NCI-H748 treated with DMSO at 0.1 percent for 48 hours (cell line): ENCODE measurements at places on chromosomes 12 and 14.

- DNase-seq, result no peak
Observed at GRCh38 chr14:105475269-105476096, 862 bp downstream of the CRIP2 start.

DNA sequence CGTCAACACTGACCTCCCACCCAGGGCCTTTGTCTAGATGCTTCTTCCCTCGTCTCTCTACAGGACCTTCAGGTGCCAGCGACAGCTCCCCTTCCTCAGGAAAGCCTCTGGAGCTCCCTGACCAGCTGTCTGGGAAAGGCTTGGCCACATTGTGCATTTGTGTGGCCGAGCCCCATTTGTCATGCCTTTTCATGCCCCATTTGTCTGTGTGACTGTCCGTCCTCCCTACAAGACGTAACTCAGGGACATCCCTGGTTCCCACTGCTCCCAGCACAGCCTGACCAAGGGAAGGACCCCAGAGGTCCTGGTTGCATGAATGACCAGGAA, 23.8 kb downstream of the ZFYVE21 start:
- no peak for DNase-seq

DNA sequence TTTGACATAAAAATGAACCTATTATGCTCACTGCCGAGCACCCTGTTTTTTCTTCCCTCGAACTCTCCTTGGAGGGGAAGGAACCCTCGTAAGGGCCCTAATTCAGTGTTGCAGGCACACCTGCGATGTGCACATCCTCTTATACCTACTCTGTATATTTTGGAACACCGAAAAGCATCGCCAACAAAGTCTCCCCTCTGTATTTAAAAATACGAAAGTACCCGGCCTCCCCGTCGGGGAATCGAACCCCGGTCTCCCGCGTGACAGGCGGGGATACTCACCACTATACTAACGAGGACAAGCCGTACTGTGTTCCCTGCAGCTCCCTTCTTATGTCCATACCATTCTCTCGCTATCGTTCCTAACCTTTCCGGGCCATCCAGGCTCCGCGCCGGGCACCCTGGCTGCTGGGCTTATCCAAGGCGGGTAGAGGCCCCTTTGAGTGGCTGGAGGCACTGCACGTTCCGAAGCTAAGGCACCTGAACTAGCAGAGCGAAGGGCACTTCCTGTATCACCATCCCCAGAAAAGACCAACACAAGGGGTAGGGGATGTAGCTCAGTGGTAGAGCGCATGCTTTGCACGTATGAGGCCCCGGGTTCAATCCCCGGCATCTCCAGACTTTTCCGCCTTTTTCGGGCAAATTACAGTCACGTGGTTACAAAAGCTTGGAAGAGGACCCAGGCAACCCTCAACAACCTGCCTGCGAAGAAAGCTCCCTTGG, 25.1 kb upstream of the UBC start:
- no peak for DNase-seq

DNA sequence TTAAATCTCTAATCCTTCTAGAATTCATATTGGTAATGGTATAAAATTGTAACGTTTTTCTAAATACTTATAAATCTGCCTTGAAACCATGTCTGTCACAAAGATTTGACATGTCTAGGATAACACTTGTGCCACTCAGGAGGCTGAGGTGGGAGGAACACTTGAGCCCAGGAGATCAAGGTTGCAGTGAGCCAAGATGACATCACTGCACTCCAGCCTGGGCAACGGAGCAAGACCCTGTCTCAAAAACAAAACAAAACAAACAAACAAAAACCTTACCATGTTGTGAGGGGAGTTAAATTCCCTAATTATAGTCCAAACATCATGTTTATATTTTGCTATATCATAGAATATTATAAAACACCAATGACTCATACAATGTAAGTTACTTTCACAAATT, 317.5 kb upstream of the SOX5 start:
- DNase-seq, result no peak

DNA sequence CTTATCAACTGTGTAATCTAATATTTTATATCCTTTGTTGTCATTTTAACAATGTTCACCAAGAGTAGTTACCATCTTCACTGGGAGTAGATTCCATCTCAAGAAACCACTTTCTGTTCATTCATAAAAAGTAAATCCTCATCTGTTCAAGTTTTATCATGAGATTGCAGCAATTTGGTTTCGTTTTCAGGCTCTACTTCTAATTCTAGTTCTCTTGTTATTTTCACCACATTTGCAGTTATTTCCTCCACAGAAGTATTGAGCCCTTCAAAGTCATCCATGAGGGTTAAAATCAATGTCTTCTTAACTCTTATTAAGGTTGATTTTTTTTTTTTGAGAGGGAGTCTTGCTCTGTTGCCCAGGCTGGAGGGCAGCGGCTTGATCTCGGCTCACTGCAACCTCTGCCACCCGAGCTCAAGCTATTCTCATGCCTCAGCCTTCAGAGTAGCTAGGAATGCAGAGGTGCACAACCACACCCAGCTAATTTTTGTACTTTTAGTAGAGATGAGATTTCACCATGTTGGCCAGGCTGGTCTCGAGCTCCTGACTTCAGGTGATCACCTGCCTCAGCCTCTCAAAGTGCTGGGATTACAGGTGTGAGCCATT, 276.6 kb downstream of the ACSS3 start:
- DNase-seq, result no peak

- DNase-seq, result no peak
Observed at GRCh38 chr14:78823035-78823434, 652.9 kb downstream of the NRXN3 start.

- no peak for DNase-seq
Observed at GRCh38 chr12:22083167-22083566, 37.1 kb downstream of the CMAS start.

DNA sequence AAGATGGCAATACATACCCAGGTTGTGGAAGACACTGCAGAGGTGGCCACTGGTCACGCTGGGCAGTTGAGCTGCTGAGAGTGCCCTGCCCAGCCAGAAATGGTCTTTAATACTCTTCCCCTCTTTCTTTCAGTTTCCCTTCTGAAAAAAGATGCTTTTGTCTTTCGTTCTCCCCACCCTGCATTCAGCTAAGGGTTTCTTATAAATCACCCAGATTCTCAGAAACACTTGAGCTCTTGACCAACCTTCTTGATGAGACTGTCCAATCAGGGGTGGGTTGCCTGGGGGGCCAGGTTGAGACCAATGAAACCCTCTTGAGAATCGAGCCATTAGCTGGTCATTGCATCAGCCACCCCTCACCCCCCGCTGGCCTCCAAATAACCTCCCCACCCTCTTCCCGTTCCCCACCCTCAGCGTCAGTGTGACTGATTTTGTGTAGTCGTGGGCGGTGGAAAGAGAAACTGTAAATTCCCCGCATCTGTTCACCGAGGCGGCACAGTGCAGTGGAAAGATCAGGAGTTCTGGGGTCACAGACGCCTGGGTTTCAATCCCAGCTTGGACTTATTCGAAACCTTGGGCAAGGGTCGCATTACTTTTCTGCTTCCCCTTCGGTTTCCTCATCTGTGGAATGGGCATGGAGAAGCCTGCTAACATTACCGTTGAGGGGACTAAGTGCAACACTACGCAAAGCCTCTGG, 52.3 kb downstream of the SLC25A47 start:
- no peak for DNase-seq

DNA sequence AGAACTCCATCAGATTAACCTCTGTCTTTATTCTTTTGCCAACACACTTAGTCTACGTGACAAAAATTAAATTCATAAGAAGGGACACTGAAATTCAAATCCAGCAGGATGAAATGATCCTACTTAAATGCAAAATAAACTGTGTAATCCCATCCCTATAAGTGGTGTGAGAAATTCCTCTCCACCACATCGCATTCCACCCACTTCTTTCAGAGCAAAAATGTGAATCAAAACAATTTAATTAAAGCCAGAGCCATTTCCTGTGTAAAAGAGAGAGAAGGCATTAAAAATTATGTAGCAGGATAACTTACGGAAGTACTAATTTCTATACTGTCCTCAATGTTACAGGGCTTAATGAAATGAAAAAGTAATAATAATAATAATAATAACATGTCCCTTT, 844.3 kb downstream of the GALC start:
- no peak for DNase-seq

DNA sequence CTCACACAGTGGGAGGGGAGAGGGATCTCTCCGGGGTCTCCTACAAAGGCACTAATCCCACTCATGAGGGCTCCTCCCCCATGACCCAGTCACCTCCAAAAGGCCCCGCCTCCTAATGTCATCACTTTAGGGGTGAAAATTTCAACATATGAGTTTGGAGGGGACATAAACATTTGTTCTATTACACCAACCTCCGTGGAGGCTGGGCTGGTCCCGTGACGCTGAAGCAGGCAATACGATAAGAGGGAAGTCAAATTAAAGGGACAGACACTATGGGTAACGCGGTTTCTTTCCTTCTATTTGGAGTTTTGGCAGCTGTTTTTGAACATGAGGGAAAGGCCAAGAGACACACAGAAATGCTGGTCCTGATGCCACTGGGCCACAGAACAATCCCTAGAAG, 175.7 kb upstream of the VASH1 start:
- no peak for DNase-seq

GRCh38 chr12:131506426-131506825, 204.5 kb upstream of the SFSWAP start:
- DNase-seq, result no peak

GRCh38 chr12:10033783-10034545, 3.5 kb downstream of the CLEC9A start:
- no peak for DNase-seq

GRCh38 chr12:92107621-92108131, 38.0 kb downstream of the BTG1 start:
- peak; percentile 95 for DNase-seq

DNA sequence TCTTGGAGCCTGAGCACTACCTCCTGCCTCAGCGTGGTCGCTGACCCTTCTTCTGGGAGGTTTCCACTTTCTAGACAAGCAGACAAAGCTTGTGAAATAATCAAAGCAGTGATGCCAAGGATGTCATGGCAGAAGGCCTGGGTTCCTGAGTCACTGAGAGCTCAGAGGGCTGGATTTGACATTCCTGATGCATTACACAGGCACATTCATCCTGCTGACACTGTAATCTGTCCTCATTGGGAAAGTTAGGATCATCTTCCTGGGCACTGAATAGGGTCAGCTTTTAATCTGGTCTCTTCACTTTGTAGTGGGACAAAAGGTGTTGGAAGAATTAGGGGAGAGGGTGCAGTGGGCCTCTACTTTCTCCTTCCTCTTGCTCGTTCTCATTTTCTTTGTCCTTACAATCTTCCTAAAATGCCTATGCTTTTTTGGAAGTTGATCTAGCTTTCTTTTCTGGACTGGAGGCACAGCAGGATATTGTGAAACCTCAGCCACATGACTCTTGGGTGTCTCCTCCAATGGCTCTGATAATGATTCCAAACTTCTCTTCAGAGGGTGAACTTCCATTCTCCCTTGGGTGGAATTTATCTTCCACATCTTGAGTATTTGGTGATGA, 29.6 kb downstream of the EEA1 start:
- DNase-seq, result no peak

DNA sequence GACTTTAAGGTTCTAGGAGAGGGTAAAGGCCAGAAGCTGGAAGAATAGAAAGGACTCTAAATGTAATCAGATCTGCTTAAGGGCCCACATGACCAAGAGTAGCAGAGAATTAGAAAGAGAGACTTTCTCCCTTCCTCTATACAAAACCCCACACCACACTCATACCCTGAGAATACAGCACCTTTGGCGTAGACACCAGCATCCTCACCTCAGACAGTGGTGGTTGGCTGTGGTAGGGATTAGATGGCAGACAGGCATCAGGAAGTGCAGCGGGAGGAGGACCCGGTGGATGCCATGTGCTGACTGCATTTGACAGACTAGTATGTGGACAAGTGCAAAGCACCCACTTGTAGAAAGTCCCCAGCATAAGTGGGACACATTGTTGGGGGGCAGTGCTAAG, 98.3 kb upstream of the AMIGO2 start:
- DNase-seq, result no peak

- DNase-seq, result peak; percentile 10
Observed at GRCh38 chr12:94140556-94140955, 7.8 kb upstream of the PLXNC1 start.

DNA sequence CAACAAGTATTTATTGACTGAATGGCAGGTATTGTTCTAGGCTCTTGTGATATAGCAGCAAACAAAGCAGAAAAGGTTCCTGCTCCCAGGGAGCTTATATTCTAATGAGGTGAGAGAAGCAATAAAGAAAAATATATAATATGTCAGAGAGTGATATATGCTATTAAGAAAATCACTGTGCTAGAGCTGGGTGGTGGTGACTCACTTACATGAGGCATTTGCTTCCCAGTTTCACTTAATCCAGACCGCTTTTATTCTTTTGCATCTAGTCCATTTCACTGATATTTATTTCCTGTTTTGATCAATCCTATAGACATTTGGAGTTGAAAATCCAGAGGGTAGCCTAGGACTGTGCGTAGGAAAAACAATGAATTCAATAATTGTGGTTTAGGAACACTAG, 17.5 kb downstream of the TRHDE start:
- DNase-seq, result no peak

DNA sequence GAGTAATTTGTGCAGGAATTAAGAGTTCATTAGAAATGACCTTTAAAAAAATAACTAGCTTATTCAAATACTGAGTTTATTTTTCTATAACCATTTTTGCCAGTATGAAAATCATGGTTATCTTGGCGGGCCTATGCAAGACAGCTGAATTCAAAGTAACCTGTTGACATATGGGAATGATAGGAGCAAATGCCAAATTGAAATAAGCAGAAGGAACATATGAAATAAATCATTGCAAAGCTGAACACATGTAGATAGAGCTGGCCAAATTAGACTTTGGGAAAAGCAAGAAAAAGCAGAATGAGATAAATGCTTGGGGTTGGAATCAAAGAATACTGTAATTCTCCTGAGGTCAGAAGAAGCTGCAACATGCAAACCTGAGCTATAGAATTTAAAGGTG, 372.5 kb downstream of the ADAMTS20 start:
- DNase-seq, result no peak

DNA sequence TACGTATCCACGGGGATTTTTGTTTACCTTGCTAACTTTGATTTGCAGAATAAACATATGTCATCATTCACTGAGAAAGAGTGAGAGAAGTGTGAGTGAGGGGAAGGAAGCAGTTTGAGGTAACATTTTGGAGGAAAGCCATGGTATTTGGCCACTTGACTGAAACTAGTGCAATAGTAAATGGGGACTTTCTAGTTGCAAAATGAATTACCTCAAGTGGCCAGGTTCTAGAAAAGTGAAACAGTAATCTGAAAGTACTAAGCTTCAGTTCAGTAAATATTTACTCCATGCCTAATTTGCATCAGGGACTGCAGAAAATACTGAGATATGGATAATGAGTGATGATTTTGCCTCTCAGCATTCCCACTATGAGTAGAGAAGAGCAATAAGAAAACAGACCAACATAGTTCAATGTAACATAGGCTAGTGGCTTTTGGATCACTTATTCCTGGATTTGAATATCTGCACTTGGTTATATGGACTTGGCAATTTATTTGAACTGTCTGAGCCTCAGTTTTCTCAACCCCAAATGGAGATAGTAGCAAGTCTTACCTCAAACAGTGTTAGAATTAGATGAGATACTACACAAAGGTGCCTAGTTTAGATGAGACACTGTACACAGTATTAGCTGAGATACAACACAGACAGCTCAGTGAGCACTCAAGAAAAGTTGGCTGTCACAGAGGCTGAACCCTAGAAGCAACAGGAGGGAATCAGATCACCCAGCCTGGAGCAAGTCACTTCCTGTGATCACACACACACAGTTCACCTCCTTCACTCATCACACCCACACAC, 439.1 kb downstream of the NPAS3 start:
- no peak for DNase-seq
